NCI-H1105 (cell line): ENCODE measurements at places on chromosomes 7 and 10.

DNA sequence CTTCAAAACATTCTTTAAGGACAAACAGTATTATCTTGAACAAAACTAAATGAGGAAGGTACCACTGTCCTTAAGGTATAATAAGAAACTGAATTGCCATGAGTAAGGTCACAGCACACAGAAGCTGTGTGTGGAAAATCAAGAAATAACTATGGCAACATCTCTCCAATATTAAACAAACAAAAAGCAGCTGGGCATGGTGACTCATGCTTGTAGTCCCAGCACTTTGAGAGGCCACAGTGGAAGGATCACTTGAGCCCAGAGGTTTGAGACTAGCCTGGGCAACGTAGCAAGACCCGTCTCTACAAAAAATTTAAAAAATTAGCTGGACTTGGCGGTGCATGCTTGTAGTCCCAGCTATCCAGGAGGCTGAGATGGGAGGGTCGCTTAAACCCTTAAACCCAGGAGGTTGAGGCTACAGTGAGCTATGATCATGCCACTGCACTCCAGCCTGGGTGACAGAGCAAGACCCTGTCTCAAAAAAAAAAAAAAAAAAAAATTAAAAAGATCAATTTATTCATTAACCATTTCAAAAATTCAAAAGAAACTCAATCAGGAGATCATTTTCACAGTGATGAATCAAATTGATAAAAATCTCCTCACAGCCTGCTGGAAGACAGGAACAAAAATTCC, 195.4 kb downstream of the SKIDA1 start:
- no peak for DNase-seq

- no peak for DNase-seq
These were observed 200.1 kb downstream of the ACTR3B start for GRCh38 chr7:152959610-152960009.

DNA sequence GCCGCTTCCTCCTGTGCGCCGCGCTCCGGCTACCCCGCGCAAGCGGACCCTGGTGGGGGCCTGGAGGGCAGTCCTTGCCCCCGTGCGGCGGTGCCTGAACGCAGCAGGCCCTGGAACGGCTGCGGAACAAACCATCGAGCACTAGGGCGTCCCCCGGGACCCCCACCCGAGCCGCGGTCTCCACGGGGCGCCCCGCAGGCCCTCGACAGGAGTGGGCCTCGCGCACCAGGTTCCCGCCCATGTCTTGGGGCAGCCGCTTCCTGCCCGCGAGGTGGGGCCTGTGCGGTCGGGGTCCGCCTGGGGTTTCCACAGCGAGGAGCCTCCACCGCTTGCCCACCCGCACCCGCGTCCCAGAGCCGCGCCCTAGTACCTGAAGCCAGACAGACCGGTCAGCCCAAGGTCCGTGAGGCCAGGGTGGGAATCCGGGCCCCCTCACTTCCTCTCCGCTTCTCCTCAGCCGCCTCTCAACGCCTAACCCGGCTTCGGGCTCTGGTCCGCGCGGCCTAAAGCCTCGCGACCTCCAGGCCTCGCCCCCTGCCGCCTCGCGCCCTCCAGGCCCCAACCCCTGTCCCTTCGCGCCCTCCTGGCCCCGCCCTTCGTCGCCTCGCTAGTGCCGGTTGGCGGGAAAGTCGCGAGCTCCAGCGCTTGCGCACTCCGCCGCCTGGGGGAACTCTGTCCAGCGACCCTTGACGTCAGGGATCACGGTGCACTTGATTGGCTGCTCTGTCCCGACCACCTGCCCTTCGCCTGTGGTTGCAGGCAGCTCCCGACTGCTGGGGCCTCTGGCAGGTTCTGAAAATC, 7.0 kb upstream of the GBX1 start:
- no peak for DNase-seq

GRCh38 chr7:30173058-30173897, 38.5 kb downstream of the MTURN start:
- peak; percentile 87 for DNase-seq

DNA sequence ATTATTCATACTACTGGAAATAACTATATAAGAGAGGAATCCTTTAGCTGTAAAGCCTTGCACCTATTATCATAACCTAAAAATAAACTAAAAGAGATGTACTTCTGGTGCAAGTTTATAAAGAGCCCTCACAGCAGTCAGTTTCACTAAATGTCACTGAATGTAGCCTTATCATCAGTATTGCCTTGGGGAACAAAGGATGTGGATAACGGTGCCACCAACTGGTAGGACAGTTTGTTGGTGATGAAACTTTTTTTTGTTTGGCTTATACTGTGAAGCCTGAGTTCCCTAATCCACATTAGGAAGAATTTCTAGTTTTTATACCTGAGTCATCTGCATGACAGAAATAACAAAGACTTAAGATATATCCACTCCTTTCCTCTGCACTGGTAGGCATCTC, 117.9 kb upstream of the COL1A2 start:
- peak; percentile 16 for DNase-seq

DNA sequence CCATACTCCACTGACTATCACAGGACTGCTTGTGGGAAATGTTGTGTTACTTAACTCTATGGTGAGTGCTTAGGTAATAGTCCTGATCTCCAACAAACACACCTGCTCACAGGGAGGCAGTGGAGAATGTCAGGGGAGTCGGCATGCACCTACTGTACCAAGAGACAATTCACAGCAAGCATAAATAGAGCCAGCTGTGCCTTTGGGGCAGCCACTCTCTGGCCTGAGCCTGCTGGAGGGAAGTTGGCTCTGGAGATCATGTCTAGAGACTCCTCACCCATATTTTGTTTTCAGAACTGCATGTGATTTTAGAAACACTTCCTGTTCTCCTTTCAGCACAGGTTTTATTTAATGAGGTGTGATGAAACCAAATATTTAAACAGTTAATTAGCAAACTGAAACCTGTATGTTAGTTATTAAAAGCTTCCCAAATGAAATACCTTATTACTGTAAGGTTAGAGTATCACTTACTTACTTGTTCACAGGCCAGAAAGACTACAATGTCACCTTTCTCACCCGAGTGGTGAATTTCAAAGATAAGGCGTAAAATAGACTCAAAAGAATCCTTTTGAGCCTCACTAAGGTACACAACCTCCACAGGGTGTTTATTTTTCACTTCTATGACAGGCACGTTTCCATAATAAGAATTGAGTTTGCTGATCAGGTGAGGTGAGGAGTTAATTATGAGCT, 21.8 kb downstream of the DHX32 start:
- no peak for DNase-seq
